T-helper 17 cell (primary cell): ENCODE measurements at places on chromosomes 4 and X.

GRCh38 chrX:131081772-131082740 is 23.9 kb downstream of the ARHGAP36 start:
- DNase-seq, result no peak

DNA sequence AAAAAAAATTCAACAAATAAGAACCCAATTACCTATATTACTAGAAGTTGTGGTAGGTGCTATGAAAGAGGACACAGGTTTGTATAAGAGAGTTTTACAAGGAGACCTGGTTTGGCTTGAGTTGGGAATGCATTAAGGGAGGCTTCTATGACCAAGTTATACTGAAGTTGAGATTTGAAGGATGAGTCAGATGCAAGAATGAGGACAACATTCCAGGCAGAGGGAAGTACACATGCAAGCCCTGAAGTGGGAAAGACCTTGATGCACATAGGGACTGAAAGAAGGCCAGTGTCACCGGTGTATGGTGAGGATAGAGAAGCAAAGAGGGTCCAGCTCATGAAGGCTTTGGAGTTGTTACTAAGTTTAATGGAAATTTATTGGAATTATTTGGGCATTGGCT is 52.2 kb downstream of the ANK2 start:
- DNase-seq, result no peak

GRCh38 chrX:38000706-38001105 is 5.6 kb upstream of the SYTL5 start:
- DNase-seq, result no peak

DNA sequence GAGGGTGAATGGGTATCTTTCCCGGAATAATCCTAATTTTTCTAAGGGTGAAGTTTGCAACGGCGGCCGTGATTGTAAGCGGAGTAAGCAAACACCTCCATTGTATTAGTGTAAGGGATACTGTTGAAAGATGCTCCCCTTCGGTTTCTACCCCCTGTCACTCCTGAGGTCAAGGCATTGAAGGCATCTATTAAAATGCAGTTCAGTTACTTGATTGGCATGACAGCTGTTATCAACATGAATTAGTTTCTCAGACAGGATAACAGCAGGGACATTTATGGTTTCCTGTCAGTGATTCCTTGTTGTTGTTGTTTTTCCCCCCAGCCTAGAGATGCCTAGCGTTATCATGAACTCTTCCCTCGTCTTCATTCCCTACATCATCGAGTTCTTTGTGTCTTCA is 552 bp downstream of the SLC25A14 start:
- DNase-seq, result no peak

GRCh38 chr4:104393655-104394324 is 100.9 kb downstream of the CXXC4 start:
- no peak for DNase-seq

- no peak for DNase-seq
Observed at GRCh38 chrX:152810403-152810802, 20.2 kb downstream of the CETN2 start.

DNA sequence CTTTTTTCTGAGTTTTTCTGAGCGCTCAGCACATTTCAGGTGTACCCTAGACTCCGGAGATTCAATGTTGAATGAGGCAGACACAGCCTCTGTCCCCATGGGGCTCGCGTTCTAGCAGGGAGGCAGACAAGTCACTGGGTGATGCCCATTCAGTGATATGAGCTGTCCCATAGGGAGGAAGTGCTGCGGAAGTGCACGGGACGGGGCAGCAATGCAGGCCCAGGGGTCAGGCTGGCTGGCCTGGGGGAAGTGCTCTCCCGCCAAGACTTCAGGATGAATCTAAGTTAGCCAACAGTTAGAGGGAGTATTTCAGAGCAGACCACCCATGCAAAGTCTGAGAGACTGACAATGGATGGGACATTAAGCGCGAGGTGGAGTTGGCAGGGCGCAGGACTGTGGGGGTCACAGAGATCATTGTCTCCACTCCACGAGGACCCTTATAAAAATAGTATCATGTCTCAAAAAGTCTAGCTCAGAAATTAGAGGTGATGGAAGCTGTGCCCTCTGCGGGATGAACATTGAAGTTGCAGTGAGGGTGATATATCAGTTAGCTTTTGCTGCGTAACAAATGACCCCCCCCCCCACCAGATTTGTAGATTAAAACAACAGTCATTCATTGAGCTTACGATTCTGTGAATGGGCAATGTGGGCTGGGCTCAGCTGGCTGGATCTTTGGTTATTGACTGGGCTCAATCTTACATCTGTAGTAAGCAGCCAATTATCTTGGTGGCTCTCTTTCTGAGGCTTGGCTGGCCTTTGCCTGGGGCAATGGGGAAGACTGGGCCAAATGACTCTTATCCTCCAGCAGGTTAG is 16.4 kb downstream of the PSAPL1 start:
- no peak for DNase-seq

GRCh38 chrX:124300405-124300804 is 32.1 kb upstream of the TEX13D start:
- DNase-seq, result no peak

DNA sequence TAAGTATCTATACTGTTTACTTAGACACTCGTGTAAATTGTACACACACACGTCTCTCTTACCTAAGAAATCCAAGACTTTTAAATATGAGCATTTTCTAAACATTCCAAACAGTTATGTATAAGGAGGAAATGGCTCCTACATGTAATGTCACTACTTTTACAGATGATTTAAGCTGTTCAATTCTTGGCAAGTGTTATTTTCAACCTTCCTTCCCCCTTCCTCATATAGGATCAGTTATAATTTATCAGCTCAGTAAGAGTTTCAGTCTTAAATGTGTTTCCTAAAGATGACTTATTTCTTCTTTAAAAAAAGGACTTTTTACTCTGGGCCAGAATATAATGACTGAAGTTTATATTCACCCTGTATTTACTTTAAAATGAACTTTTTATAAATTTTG is 601.1 kb downstream of the ANKRD50 start:
- no peak for DNase-seq

GRCh38 chr4:102543030-102543928 is 42.1 kb downstream of the NFKB1 start:
- no peak for DNase-seq

DNA sequence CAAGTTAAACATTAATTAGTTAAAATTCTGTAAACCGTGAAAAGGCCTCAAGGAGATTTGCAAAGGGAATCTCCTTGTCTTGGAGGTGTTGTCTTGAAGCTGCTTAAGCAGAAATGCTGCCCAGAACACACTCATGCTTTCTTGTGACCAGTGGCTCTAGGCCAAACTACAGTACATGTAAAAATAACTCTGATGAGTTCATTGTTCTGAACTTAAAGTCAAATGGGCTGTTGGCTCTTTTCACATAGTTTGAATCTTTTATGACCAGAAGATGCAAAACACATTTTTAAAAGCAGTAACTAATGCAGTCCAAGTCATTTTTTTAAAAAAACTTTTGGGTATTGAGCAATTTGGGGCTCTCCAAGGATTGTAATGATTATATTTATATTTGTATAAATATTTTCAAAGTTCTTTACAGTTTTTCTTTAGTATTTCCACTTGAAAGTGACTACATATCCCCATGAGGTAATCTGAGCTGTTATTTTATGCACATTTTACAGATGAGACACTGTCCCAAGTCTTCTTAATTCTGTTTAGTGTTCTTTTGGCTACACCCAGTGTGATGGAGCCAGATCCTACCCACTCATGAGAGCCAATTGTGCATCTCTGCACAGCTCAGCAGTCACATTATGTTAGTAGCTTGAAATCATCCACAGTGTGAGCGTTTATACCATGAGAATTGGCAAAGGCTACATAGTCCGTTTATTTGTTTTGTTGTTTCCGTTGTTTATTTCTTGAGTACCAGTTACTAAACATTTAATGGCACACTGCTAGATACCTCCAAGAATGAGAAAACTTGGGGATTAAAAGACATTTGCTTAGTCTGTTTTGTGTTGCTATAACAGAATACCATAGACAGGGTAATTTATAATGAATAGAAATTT is 112.8 kb upstream of the ATXN3L start:
- DNase-seq, result no peak

GRCh38 chr4:16192057-16192456 is 34.2 kb downstream of the TAPT1 start:
- DNase-seq, result no peak

GRCh38 chrX:150522494-150522893 is 45.9 kb upstream of the MTM1 start:
- DNase-seq, result no peak
